ENCODE measurements at places on chromosomes 3 and 15.
A peak's percentile ranks its signal among the peaks of the same experiment; 100 is the strongest.

DNA sequence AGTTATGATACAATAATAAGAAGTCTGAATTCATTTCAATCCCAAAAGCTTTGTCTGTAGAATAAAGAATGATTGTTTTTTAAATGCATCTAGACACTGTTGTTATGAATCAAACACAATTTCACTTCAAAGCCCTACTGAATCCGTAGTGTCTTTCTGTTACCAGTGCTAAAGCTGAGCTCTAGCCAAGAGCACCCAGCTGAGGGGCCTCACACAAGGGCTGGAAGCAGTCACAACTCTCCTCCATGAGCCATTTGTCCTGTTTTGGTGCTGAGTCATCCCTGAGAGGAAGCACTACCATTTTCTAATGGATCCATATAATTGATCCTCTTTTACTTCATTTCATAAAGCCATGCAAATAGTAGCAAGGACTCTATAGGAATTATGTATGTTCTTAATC, 158.2 kb upstream of the ANKRD28 start:
- DNase-seq = peak; percentile 14

- peak; percentile 28 for DNase-seq
Observed at GRCh38 chr15:80060356-80061006, 1.0 kb downstream of the ZFAND6 start.

DNA sequence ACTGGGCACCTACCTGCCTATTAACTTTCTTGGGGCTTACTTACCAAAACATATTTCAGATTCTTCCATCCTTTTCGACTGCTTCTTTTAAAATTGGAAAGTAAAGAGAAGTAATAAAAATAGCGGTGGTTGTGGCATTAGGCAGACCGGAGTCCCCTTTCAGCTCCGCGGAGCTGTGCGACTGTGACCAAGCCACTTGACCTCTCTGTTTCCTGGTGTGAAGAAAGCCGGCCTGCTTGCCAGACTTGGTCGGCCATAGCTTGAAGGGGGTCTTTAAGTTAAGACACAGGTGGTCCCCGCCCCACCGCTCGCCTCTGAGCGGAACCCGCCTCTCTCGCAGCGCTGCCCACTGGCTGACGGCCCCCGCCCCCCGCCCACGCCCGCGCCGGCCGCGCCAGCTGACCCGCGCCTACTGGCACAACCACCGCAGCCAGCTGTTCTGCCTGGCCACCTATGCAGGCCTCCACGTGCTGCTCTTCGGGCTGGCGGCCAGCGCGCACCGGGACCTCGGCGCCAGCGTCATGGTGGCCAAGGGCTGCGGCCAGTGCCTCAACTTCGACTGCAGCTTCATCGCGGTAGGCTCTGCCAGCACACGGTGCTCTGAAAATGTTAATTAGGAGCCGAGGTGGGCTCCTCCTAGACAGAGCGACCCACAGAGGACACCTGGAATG, 18.3 kb downstream of the NOX5 start:
- DNase-seq = no peak

- no peak for DNase-seq
Observed at GRCh38 chr3:66552846-66553245, 52.0 kb upstream of the LRIG1 start.

- no peak for DNase-seq
Observed at GRCh38 chr3:180072786-180073185, 36.0 kb upstream of the PEX5L start.

GRCh38 chr3:142866841-142867631, 21.8 kb downstream of the PCOLCE2 start:
- no peak for DNase-seq

DNA sequence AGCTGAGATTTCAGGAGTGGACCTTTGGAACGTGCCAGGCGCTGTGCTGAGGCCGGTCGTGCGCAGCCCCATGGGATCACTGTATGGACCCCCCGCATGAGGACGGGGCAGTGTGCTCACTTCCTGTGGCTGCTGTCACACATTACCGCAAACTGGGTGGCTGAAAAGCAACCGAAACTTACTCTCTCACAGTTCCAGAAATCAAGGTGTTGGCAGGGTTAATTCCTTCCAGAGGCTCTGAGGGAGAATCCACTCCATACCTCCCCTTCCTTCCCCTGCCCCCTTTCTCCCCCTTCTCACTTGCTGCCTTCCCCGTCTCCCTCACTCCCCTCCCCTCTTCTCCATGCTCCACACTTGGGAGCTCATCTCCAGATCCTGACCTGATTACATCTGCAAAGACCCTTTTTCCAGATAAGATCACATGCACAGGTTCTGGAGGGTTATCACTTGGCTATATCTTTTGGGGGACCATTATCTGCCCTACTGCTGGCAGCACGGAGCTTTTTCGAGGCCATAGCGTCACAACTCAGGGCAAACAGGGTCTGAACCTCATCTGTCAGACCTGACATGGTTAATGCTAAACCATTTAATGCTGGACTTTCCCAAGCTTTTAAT, 41.2 kb downstream of the KLF13 start:
- DNase-seq = no peak

DNA sequence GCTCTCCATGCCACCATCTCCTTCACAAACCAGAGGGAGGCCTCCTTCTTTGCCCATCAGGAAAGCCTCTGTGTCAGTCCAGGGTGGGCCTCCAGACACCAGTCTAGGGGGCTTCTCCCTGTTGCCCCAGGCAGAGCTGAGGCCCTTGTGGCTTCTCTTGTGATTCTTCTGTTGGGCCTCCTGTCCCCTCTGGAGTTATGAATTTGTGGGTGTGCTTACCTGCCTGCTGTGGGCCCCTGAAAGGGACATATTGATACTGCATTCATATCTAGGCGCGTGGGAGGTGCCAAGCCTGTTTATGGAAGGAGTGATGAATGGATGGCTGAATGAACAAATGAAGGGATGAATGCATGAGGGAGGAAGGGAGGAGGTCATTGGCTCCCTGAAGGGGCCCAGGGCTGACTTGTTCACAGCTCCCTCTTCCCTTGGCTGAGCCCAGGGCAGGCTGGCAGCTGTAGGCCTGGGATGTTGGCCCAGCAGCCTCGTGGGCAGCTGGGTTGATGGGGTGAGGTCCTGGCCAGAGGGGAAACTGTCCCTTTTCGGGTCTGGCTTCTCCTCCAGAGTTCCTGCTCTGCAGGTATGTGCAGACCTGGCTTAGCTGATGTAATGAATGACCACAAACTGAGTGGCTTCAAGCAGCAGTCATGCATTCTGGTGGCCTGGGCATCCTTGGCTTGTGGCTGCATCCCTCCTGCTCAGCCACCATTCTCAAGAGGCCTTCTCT, 195.4 kb downstream of the GOLGA6L6 start:
- DNase-seq = no peak

DNA sequence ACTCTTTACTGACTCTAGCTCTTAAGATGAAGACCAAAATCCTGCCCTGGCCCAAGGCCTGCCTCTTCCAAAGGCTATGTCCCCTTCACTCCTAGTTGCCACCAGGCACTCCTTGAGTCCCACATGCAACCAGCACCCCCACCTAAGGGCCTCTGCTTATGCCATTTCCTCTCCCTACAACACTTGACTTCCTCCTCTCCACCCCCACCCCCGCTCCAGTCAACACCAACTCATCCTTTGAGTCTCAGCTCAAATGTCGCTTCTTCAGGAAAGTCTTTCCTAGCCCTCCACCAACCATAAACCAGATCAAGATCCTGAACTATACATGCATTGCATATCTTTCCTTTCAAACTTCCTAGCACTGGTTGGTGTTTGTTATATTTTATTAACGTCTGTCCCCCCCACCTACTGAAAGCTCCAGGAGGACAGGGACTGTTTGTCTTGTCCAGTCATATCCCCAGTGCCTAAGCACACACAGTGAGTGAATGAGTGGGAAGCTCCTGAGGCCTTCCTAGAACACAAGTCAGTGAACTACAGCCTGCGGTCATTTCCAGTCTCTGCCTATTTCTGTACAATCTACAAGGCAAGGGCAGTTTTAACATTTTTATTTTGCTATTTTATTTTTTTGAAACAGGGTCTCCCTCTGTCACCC, 7.3 kb downstream of the TBC1D2B start:
- DNase-seq = no peak

DNA sequence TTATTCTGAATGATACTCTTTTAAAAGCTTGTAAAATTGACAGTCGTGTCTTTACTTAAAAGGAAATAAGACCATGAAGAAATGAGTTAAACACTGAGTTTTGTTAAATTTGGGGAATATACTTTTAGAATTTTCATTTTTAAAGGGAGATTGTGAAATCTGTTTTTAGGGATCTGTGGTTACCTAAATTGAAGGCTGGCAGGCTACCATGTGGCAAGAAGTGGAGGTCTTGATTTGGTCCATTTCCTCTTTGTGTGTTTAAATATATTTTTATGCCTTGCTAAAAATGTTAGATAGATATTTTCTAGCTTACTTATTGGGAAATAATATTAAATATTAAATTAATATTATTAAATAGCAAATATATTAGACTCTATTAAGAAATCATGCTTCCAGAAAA, 36.6 kb upstream of the SLC22A13 start:
- DNase-seq = no peak

DNA sequence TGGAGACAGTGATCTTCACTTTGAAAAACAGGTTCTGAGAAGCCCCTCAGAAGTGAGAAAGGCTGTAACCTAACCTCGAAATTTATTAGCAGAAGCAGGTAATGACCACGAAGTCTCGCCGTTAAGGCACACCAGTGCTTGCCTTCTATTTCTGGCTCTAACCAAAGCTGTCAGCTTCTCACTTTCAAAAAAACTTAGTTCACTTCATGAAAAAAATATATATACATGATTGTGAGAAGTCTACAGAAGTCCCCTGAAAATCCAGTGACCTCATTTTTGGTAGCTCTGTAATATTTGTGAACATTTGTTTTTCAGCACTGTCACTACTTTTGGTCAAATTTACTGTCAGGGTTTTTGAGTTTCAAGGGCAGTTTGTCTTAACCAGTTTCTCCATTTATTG, 19.1 kb upstream of the AKAP13 start:
- DNase-seq = no peak

DNA sequence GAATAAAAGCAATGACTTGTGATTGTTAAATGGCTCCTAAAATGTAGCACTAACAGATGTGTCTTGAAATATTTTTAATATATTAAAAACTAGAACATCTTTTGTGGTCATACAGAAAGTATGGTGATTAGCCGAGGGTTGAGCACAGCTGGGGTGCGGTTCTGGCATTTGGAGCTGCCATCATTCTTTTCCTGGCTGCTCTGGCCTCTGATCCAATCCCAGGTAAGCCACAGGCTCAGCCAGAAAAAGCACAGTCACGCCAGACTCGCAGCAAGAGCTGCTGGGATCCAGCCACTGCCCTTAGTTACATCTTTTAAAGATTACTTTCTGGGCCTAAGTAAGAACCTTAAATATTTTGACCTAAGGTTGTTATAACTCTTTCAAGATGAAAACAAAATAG, 196.8 kb downstream of the PLCL2 start:
- no peak for DNase-seq

DNA sequence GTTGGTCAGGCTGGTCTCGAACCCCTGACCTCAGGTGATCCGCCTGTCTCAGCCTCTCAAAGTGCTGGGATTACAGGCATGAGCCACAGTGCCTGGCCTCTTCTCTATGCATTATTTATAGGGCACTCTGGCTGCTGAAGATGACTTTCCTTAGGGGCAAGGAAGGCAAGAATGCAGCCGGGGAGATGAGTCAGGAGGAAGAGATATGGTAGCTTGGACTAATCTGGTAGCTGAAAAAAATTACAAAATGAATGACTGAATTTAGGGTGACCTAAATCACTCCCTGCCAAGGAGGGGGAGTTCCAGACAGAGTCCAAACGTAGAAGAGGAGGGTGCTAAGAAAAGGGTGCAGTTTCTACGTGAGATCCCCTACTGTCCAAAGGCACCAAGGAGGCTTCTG, 14.2 kb downstream of the RHCG start:
- no peak for DNase-seq

DNA sequence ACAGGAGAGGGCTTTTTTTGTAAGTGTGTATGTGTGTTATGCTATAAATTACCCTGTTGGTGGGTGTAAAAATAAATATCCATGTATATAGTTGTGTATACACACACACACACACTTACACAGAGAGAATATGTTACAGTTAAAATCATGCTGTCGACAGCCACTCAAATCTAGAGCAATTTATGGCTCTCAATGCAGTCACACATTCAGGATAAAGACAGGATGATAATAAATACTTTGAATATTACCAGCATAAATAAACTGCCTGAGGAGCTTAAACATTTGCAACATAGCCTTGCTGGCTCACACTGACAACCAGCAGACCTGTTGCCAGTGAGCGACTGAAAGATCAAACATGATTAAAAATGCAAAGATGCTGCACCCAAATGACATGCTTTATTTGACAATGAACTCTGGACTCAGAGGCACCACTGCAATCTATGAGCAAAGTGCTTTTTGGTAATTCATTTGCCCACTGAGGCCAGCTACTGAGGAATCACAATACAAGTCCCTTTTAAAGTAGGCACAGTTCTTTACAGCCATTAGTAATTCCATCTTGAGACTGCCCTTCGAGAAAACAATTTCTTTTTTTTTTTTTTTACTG, 458.9 kb downstream of the FHIT start:
- no peak for DNase-seq

GRCh38 chr3:23166276-23166675, 36.9 kb upstream of the UBE2E2 start:
- DNase-seq = no peak

- no peak for DNase-seq
Observed at GRCh38 chr3:18087988-18088387, 337.2 kb downstream of the SATB1 start.

DNA sequence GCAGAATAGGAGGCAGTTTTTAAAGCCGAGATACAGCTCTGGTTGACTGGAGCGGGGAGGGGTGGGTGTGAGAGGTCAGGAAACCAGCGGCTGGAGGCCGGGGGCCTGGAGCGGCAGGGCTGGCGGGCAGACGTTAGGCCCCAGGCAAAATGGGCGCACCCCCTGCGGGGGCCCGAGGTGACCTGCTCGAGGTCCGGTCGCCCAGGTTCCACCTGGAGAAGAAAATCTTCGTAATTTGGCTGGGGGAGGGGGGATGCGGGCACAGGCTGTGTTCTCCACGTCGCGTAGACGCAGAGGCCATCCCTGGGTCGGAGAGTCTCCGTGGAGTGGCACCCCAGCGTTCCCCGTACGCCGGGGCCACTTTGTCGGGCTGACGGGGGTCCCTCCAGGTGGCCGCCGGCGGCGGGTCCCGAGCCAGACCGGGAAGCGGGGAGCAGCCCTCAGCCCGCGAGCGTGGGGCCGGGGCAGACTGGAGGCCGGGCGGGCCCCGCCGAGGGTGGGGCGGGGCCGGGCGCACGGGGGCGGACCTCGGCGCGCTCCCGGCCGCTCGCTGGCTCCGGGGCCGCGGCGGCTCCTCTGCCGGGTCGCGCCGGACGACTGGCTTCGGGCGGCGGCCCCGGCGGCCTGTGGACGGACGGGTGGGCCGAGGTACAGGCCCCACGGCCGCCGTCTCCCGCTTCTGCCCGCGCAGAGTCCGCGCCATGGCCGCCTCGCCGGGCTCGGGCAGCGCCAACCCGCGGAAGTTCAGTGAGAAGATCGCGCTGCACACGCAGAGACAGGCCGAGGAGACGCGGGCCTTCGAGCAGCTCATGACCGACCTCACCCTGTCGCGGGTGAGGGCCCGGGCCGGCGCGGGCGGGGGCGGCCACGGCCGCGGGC, at the start of gene CRTC3:
Gene CRTC3 (plus strand): TSS at position 553 of the 879 bp plus-strand sequence. CDS start 149 bp downstream, at position 702.
- DNase-seq = no peak

GRCh38 chr3:128548426-128549282, 55.7 kb upstream of the GATA2 start:
- DNase-seq = no peak

- no peak for DNase-seq
Observed at GRCh38 chr3:30741889-30742288, 135.5 kb downstream of the TGFBR2 start.

GRCh38 chr3:138332472-138333073, 2.9 kb upstream of the NME9 start:
- DNase-seq = peak; percentile 27

All from foreskin melanocyte (primary cell).